ENCODE measurements at places on chromosomes 3 and 15.

DNA sequence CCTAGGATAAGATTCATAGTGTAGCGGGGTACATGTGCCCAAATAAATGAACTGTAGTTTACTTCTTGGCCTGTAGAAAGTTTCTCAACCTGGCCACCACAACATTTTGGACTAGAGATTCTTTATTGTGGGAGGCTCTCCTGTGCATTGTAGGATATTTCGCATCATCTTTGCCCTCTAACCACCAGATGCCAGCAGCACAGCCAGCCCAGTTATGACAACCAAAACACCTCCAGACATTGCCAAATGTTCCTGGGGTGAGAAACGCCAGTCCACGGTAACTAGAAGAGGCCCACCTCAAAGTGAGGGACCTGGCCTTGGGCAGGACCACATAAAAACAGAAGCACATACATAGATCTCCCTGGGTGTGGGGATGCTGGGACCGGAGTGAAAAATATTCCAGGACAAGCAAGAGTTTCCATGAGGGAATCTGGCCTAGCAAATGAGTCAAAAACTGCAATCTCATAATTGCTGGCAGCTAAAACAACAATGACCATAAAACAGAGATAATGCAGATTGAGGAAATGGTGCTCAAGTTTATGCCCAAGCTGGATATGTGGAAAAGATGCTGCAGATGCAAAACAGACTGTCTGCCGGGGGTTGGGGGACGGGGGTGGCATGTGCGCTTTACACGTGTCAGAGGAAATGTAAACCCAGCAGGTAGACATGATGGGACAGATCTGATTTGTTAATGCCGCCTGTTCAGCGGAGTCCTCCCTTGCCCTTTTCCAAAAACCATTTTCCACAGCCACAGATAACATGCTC is 39.7 kb downstream of the ARHGEF3 start:
- no peak for DNase-seq

- peak; percentile 53 for DNase-seq
These were observed 1.6 kb upstream of the SEMA3B start for GRCh38 chr3:50267280-50267913.

DNA sequence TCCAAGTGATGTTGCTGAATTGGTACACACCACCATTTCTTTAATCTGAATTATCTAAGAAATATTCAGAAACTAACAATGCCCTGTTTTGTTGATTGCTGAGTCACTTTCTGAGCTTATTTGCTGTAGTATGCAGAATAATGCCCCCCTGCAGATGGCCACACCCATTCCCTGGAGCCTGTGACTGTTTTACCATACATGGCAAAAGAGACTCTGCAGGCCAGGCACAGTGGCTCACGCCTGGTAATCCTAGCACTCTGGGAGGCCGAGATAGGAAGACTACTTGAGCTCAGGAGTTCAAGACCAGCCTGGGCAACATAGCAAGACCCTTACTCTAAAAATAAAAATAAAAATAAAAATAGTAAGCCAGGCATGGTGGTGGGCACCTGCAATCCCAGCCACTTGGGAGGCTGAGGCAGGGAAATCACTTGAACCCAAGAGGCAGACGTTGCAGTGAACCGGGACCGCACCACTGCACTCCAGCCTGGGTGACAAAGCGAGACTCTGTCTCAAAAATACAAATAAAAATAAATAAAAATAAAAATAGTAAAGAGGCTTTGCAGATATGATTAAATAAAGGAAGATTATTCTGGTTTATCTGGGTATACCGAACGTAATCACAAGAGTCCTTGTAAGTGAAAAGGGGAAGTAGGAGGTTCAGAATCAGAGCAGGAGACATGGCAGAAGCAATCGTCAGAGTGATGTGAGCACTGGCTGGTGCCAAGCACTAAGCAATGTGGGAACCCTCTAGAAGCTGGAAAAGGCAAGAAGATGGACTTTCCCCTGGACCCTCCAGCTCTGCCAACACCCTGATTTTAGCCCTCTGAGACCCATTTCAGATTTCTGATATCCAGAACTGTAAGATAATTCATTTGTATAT is 19.0 kb downstream of the PCYT1A start:
- peak; percentile 56 for DNase-seq

- DNase-seq = peak; percentile 82
These were observed 318.4 kb upstream of the COL8A1 start for GRCh38 chr3:99319961-99320360.

- no peak for DNase-seq
These were observed 264.4 kb upstream of the NR2F2 start for GRCh38 chr15:96066126-96066525.

DNA sequence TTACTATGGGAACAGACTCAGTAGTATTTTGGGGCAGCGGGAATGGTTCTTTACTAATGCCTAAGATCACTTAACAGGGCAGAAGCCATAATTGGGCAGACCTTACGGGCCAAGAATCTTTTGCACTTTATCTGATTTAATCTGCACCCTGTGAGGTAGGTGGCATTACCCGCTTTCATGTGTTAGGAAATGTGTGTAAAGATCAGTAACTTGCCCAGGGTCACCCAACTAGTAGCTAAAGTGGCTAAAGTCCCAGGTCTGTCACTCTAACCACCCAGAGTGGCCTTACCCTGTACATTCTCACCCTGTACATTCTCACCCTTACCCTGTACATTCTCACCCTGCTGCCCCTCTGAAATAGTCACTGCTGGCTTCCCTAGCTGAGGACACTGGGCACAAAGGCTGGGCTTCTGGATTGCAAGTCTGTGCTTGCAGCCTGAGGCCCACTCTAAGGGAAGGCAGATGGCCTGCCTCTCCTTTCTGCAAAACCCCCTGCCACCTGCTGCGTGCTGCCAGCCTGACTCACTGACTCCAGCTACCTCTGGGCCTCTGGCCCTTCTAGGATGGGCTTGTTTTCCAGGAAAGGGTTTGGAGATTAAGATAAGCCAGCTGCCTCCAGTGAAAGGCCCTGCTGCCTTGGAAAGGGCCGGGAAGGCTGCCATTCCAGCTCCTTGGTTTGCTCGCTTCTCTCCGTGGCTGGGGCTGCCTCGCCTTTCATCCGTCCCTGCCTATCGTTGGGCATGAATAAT is 37.5 kb upstream of the MYZAP start:
- DNase-seq = no peak

- DNase-seq = no peak
These were observed 284.1 kb downstream of the FHIT start for GRCh38 chr3:60967141-60967540.

DNA sequence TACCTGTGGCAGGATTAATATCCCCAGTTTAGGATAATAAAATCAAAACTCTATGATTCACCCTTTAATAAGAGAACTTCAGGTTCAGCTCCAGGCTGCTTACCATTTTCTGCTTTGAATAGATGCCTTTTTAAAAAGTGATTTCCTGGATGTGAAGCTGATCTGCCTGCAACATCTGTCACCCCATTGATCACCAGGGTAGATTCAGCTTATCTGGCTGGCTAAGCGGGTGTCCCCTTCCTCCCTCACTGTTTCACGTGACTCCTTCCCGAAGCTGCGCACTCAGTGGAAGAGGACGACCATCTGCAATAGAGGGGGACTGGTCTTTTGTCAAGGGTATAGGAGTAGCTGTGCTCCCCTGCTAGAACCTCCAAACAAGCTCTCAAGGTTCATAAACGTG is 128.1 kb downstream of the IL1RAP start:
- DNase-seq = no peak

GRCh38 chr3:67692621-67693020 is 38.2 kb upstream of the SUCLG2 start:
- no peak for DNase-seq

GRCh38 chr3:159897331-159898075 is 91.1 kb upstream of the IL12A start:
- peak; percentile 43 for DNase-seq

GRCh38 chr3:193872265-193872753 is 263.6 kb upstream of the HES1 start:
- DNase-seq = peak; percentile 71

- no peak for DNase-seq
These were observed 30.9 kb downstream of the CDC25A start for GRCh38 chr3:48157202-48157840.

DNA sequence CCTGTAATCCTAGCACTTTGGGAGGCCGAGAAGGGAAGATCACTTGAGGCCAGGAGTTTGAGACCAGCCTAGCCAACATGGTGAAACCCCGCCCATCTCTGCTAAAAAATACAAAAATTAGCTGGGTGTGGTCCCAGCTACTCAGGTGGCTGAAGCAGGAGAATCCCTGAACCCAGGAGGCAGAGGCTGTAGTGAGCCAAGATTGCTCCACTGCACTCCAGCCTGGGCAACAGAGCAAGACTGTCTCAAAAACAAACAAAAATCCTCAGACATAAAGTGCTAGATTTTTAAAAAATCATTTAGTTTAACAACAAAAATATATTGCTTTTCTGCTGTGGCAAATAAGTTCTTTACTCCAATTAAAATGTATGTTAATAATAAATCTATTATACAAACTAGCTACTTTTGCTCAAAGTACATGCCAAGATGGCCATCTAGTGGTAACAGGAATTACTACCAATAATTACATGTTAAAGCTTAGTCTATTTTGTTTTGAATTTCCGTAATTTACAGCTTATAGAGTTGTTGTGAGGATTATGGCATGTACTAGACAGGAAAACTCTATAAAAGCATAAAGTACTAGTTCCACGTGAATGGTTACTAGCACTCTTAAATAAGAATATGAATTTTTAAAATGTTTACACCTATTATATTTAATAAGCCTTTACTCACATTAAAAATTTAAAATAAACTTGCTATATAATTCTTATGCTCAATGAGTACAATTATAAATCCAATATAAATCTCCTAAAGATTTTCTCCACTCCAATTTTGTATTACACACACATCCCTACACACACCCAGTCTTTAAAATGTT is 39.0 kb downstream of the GABPB1 start:
- peak; percentile 48 for DNase-seq

DNA sequence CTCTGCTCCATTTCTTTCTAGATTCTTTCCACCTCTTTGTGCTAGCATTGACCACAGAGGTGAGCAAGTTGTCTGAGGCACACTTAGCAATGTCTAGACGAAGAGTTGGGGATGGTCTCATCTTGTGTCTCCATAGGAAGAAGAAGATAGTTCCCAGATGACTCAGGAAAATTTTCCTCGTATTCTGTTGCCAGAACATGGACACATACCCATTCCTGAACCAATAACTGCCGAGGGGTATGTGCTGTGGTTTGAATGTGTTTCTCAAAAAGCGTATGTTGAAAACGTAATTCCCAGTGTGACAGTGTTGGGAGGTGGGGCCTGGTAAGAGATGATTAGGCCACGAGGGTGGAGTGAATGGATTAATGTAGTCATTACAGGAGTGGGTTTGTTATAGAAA is 107.5 kb upstream of the GALNT15 start:
- DNase-seq = peak; percentile 50

GRCh38 chr3:165868088-165868487 is 30.9 kb upstream of the BCHE start:
- DNase-seq = no peak

GRCh38 chr3:175208326-175208725 is 349.2 kb downstream of the NAALADL2 start:
- DNase-seq = no peak

GRCh38 chr3:52084216-52084945 is 28.0 kb upstream of the DUSP7 start:
- DNase-seq = no peak
